ENCODE measurements at places on chromosomes 11 and 22. TPM values are rescaled to one million over a fixed set of nuclear protein-coding genes. Genes with fewer than 3 reads are reported as not detected.

DNA sequence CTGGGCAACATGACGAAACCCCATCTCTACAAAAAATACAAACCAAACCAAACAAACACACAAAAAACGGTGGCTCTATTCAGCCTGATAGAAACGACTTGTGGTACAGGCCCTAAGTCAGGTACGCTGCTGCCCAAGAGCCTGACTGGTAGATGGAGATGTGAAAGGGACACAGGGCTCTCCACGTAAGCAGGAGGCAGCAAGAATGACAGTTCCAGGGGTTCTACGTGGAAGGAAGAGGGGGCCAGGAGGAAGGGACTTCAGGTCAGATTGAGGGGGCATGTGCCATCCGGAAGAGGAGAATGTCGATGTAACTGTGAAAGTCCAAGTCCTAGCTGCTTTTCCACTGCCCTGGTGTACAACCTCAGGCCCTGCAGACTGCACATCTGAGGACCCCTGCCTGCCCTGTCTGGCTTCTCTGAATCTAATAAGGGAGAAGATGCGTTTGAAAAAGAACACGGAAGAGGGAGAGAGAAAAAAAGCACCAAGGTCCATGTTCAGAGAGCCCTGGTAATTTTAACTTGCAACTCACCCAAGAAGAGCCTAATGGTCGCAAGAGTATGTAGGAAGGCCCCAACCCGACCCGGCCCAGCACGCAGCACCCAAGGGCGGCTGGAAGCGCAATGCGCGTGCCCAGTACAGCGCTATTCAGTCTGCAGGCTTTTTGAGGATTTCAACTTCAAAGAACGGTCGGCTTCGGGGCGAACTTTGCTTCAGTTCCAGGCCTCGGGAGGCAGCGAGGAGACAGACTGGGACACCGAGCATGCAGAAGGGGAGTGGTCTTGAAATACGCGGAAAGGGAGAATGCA is 909 bp upstream of the ZNRD2 start:
- H3K27me3 ChIP-seq: no peaks in the 10 kb centered on the region
- H3K4me1 ChIP-seq: peaks cover 23% of the 10 kb centered on the region
- no peak for DNase-seq
- H3K4me3 ChIP-seq: peak overlapping the region; percentile 91
- H3K36me3 ChIP-seq: no peaks in the 10 kb centered on the region

DNA sequence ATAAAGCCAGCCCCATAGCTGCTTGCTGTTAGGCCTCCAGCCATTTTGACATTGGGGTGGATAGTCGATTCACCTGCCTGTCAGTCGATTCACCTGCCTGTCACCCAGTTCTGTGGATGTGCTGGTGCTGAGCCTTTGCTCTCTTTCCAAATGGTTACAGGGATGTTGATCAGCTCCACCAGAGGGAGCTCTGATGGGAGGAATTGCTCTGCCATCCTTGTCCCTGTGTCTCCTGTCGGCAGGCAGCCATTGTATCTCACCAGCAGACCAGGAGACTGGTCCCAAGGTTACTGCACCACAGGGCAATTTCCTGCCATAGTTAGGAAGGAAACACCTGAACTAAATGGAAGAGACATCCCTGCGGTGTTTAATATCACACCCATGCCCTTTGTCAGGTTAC is 6.1 kb downstream of the MPEG1 start:
- no peak overlapping the region for H3K27ac ChIP-seq
- H3K4me3 ChIP-seq: no peak overlapping the region
- H3K36me3 ChIP-seq: peaks cover 14% of the 10 kb centered on the region
- DNase-seq: peak; percentile 65

- no peaks in the 10 kb centered on the region for H3K27me3 ChIP-seq
- peak overlapping the region; percentile 73 for H3K27ac ChIP-seq
- H3K36me3 ChIP-seq: peaks cover 2% of the 10 kb centered on the region
- peak; percentile 82 for DNase-seq
- H3K4me3 ChIP-seq: peak overlapping the region; percentile 68
Measured at GRCh38 chr11:7673724-7674434, 579 bp upstream of the CYB5R2 start.

DNA sequence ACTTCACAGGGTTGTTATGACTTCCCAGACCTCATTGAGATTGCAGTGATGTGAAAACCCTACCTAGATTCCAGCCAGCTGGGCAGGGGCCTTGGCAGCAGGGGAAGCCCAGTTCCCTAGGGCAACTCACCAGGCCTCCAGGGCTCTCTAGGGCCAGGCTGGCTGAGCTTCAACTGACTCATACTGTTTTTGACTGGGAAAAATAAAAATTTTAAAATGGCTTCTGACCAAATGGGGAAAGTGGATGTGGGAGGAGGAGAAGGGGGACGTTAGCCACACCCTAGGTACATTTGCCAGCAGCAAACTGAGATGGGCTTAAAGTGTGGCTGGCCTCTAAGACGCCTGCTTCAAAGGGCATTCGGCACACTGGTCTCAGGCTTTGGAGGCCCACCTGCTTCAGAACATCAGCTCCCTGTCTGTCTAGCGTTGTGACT is 39.0 kb downstream of the BMAL1 start:
- no peak for DNase-seq
- H3K36me3 ChIP-seq: no peaks in the 10 kb centered on the region
- peaks cover 5% of the 10 kb centered on the region for H3K4me1 ChIP-seq
- H3K27me3 ChIP-seq: no peaks in the 10 kb centered on the region

- no peaks in the 10 kb centered on the region for H3K27me3 ChIP-seq
- no peak for DNase-seq
- no peaks in the 10 kb centered on the region for H3K36me3 ChIP-seq
- H3K4me1 ChIP-seq: peaks cover 10% of the 10 kb centered on the region
Measured at GRCh38 chr22:40712311-40712710, 33.0 kb downstream of the MCHR1 start.

The MRGPRX4 gene
- total RNA-seq: not detected

The KRTAP5-9 gene
- not detected for total RNA-seq

The OR51B4 gene
- not detected for total RNA-seq

The SLC6A5 gene
- total RNA-seq: not detected

The GPR83 gene
- total RNA-seq: 1.5 TPM

The CFAP300 gene
- total RNA-seq: 1.5 TPM

The SEZ6L gene
- 0.11 TPM for total RNA-seq
